Activated CD8-positive, alpha-beta T cell treated with anti-CD3 and anti-CD28 coated beads, Interleukin-2, amount 10 ng/mL, durations not matched to agents 7 days and 5 days (primary cell): ENCODE measurements at places on chromosomes 7 and 10. TPM values are rescaled to one million over a fixed set of nuclear protein-coding genes. Genes with fewer than 3 reads are reported as not detected.

DNA sequence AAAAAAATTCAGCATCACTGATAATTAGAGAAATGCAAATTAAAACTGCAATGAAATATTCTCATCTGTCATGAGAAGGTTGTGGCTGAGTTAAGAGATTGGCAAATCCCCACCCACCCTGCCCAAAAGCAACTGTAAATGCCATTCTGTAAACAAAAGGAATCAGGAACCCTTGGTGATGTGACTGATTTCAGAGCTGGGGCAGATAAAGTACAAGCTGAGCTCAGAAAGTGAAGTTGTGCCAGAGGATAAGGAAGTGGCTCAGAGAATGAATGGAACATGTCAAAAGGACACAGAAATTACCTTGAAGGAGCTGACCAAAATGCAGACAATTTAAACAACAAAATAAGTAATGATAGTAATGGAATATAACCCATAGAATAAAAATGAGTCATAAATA lies 32.7 kb upstream of the ARMS2 start:
- H3K36me3 ChIP-seq = peaks cover 37% of the 10 kb centered on the region
- H3K4me3 ChIP-seq = no peak overlapping the region
- no peaks in the 10 kb centered on the region for H3K27me3 ChIP-seq
- peaks cover 54% of the 10 kb centered on the region for H3K4me1 ChIP-seq
- peak overlapping the region; percentile 48 for H3K27ac ChIP-seq
- DNase-seq = no peak

DNA sequence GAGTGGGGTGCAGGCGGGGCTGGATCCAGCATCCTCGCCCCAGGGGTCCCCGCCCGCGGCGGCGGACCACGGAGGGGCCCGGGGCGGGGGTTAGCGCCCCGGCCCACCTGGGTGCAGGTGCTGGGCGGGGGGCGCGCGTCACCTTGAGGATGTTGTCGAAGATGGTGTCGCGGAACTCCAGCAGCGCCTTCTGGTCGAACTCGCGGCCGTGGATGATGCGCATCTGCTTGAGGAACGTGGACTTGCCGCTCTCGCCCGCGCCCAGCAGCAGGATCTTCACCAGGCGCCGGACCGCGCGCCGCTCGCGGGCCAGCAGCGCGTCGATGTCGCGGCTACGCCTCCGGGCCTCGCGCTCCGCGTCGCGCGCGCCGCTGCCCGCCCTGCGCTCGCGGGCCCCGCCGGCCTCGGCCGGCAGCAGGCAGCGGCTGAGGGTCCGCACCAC lies 376 bp downstream of the GNA12 start:
- H3K4me1 ChIP-seq = peaks cover 32% of the 10 kb centered on the region
- H3K4me3 ChIP-seq = peak overlapping the region; percentile 58
- DNase-seq = peak; percentile 58
- H3K27me3 ChIP-seq = no peaks in the 10 kb centered on the region

The GPRIN2 gene
- total RNA-seq = not detected

The PTPN20 gene
- not detected for total RNA-seq

DNA sequence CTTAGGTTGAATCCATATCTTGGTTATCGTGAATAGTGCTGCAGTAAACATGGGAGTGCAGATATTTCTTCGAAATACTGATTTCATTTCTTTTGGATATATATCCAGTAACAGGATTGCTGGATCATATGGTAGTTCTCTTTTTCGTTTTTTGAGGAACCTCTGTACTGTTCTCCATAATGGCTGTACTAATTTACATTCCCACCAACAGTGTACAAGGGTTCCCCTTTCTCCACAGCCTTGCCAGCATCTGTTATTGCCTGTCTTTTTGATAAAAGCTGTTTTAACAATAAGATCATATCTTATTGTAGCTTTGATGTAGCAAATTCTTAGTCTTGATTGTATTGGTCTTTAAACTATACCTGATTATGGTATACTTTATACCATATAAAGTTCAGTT lies 45.3 kb downstream of the ZNRF2 start:
- no peak for DNase-seq
- no peak overlapping the region for H3K27ac ChIP-seq
- peaks cover 45% of the 10 kb centered on the region for H3K4me1 ChIP-seq
- no peak overlapping the region for H3K4me3 ChIP-seq
- H3K27me3 ChIP-seq = no peaks in the 10 kb centered on the region
- H3K36me3 ChIP-seq = peaks cover 41% of the 10 kb centered on the region

- no peaks in the 10 kb centered on the region for H3K36me3 ChIP-seq
- no peak overlapping the region for H3K27ac ChIP-seq
- no peak for DNase-seq
Measured at GRCh38 chr10:62390497-62391176, 16.5 kb downstream of the ZNF365 start.

DNA sequence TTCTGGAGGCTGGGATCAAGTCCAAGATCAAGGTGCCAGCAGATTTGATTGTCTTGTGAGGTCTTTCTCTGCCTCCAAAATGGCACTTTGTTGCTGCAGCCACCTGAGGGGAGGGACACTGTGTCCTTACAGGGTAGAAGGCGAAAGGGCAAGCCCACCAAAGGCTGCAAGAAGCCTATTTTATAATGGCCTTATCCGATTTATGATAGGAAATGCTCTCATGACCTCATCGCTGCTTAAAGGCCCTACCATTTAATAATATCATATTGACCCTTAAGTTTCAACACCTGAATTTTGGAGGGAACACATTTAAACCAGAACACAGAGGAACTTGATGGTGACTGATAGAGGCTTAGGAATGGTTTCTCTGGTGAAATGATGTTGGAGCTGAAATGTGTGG lies 296.5 kb downstream of the TWIST1 start:
- no peaks in the 10 kb centered on the region for H3K27me3 ChIP-seq
- no peak overlapping the region for H3K27ac ChIP-seq
- no peaks in the 10 kb centered on the region for H3K4me1 ChIP-seq
- H3K36me3 ChIP-seq = no peaks in the 10 kb centered on the region
- no peak overlapping the region for H3K4me3 ChIP-seq

The RBP3 gene
- total RNA-seq = not detected
